ENCODE measurements at places on chromosomes 6 and 20.

- DNase-seq, result no peak
Measured at GRCh38 chr6:159557031-159557430, 136.0 kb downstream of the SOD2 start.

DNA sequence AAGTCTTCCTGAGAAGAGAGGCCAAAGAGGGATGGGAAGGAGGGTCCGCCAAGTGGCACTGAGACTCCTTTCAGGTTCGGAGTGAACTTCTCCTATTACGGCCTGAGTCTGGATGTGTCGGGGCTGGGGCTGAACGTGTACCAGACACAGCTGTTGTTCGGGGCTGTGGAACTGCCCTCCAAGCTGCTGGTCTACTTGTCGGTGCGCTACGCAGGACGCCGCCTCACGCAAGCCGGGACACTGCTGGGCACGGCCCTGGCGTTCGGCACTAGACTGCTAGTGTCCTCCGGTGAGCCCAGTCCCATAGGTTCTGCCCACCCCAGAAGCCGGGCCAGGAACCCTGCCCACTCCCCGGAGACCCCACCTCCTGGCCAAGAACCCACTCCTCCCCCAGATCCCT is 4.1 kb downstream of the SLC22A7 start:
- DNase-seq, result no peak

GRCh38 chr6:125839471-125839870 is 48.7 kb downstream of the NCOA7 start:
- DNase-seq, result no peak

- no peak for DNase-seq
Measured at GRCh38 chr6:6663421-6664135, 75.1 kb downstream of the LY86 start.

DNA sequence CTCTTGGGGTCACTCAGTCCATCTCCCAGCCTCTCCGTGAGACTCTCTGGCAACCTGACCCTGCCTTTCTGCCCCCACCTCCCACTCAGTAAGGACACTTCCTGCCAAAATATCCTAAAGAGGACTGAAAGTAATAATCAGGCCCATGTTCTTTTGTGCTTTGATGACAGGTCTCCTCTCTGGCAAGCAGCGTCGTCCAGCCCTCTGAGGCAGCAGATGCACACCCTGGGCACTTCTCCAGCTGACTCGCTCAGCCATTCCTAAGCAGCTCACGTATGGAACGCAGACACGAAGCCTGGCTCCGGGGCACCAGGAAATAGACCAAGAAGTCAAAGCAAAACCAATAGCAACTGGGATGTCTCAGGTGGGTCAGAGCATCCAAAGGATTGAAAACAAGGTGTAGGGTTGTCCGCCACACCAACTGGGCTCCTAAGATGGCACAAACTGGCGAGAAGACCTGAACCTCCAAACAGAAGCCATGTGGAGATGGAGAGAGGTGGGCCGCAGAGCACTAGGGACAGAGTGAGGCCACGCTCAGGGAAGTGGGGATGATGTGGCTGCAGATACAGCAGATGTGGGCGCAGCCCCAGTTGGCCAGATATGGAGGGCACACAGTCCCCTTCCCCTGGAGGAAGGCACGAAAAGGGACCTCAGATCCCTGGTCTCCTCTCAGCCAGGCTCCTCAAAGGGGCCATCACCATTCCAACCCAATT is 99.3 kb downstream of the PRND start:
- DNase-seq, result no peak

DNA sequence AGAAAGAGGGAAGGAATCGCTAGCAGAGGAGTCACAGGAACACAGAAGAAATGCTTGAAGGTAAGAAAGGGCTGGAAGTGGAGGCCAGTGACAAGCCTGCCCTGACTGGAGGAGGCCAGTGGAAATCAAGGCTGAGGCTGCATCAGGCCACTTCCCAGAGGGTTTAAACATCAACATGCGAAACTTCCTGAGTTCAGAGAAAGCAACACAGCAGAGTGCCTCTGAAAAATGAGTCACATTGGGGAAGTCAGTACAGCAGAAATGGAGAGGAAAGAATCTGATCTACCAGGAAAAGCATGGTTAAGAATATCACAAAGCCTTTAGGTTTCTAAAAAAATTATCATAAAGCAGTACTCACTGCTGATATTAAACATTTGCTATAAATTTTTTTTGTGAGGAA is 23.3 kb downstream of the NAPB start:
- no peak for DNase-seq

DNA sequence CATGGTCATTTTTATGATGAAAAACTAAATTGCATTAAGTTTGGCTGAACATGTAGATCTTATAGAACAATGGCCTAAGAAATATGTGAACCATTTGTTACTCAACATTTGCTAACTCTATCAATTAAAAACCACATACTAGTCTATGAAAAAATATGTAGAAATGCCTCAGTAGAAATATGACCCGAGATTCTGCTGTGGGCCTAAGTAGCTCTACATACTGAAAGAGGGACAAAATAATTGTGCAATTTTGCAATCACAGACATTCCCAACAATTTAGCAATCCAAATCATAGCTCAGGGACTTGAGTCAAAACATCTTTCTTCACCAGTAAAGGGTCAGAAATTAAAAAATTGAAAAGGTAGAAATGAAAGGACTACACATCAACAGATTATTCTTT is 619.0 kb downstream of the FRK start:
- no peak for DNase-seq

- no peak for DNase-seq
Measured at GRCh38 chr6:87210979-87211378, 55.6 kb downstream of the ZNF292 start.

All from activated effector memory CD4-positive, alpha-beta T cell treated with Interleukin-2 at 50 U/mL for 16 hours (primary cell).